ENCODE measurements at places on chromosomes 7 and 10.
A peak's percentile ranks its signal among the peaks of the same experiment; 100 is the strongest.

DNA sequence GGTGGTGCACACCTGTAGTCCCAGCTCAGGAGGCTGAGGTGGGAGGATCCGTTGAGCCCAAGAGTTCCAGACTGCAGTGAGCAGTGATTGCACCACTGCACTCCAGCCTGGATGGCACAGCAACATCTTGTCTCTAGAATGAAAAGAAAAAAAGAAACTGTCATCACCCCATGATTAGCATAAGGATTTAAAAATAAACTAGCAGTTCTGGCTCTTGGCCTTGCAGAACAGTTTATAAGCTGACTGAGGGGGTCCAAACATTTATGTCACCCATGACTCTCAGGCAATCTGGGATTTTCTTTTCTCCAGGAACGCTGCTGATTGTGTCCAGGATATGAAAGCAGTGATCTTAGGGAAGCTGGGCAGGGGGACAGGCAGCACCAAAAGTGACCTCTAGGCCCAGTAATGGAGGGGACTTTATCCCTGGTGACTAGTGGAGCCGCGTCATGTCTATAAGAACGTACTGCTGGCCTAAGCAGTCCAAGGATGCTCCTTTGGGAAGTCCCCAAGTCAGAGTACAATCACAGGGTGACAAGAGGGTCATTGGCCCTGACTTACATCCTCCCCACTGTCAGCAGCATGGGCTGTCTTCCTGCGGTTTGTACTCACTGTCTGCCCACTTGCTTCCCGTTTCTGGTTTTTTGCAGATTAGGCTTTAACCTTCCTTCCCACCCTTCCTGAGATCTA lies 177.4 kb downstream of the ARHGAP12 start:
- no peak for DNase-seq

DNA sequence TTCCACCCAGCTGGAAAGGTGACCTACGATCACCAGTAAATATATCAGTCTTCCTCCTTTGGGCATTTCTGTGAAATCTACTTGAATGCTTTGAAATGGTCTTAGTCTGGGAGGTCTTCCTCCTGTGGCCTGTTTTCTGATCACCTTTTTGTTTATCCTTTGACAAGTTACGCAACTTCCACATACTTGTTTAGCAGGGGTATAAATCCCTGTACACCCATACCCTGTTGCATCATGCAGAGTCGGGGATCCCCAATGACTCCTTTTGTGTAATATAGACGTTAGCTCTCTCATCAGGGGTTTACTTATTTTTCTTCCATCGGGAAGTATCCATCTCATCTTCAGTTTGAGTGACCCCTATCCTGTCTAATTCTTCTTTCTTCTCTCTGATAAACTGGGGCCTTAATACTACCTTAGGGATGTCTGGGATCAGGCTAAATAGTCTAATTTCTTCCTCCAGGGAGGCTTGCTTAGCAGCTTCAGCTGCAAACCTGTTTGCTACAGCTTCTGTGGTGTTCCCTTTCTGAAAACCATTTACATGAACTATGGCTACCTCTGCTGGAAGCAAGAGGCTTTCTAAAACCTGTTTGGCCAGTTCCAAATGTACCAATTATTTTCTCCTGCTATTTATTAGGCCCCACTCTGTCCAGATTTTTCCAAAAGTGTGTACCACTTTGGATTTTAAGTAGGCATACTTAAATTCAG lies 25.8 kb downstream of the MAPK8 start:
- no peak for DNase-seq

GRCh38 chr7:39908141-39908540 lies 41.9 kb upstream of the CDK13 start:
- no peak for DNase-seq

- DNase-seq: no peak
Measured at GRCh38 chr10:608331-609261, 80.9 kb downstream of the DIP2C start.

DNA sequence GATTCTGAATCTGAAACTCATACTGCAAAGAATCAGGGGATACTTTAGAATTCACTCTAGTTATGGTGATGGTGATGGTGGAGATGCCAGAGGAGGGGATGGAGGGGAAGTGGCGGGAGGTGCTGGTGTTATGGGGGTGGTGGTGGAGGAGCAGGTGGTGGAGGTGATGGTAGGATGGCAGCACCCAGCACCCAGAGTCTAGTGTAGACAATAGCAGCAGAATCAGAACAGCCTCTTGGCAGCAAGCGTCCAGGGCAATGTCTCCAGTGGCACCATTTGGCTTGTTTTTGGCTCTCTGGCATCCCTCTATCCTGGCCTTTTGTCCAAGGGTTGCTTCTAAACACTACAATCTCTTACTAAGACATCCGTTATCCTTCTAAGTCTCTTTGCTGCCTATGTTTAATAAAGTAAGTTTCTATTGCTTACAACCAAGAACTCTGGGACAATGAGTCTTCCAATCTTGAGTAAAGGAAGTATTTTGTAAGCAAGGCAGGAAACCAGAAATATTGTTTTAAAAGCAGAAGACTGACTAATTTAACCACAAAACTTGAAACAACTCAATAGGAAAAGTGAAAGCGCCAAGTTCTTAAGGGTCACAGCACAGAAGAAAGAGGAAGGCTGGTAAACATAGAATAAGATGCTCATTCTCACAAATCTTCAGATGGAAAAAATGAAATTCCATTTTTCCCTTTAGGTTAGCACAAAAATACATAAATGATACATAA lies 42.4 kb upstream of the GDF10 start:
- DNase-seq: no peak

- DNase-seq: no peak
Measured at GRCh38 chr10:58757352-58758065, 244.8 kb downstream of the BICC1 start.

DNA sequence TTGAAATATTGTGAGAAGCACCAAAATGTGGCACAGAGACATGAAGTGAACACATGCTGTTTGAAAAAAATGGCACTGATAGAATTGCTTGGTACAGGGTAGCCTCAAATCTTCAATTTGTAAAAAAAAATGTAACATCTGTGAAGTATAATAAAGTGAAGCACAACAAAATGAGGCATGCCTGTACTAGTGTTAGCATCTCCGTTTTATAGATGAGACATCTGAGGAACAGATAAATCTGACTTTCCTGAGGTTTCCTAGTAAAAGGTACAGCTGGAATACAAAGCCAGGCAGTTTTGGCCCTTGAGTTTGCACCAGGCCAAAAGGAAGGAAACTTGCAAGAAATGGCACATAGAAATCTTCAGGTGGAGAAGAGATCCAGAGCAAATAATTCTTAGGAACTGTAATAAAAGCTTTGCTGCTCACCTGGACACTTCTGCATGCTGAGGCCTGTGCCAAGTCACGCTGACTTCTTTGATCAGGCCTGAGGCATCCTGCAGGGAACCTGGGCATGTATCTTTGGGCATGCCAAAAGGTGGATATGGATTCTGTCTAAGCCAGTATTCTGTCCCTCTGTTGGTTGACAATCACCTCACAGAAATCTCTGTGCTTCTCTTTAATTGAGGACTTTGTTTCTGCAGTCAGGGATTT lies 251.5 kb upstream of the PLPP4 start:
- no peak for DNase-seq

- no peak for DNase-seq
Measured at GRCh38 chr10:17453035-17453372, 1.4 kb downstream of the ST8SIA6 start.

- no peak for DNase-seq
Measured at GRCh38 chr7:99713995-99714570, 20.9 kb downstream of the CYP3A7 start.

DNA sequence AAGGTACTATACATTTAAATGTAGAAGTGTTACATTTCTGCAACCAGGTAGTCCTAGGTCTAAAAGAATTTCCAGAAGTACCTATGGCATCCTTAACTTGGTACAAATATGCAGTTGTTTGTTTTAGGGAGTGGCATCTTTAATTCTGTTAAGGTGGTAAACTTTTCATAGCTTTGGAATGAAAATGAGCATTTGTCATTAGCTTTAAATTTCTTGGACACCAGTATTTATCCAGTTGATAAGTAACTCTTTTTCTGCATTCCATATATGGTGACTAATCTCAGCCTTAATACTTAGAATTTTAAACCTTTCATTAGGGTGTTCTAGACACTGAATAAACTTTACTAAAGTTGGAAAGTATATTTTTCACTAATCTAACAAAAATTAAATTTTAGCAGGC lies 10.8 kb downstream of the SLF2 start:
- DNase-seq: no peak

DNA sequence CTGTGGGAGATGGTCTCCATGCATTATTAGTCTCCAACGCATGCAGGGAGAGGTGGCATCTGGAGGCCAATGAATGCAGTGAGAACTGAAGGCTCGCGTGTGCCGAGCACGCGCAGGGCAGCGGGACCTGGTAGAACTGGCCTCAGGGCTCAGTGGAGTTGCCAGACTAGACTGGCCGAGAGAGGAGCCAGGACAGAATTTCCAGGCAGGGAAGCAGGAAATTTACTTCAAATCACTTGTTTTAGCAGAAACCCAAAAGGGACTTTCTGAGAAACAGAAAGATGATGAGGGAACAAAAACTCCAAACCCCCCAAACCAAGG lies 311.0 kb upstream of the IMMP2L start:
- no peak for DNase-seq

- no peak for DNase-seq
Measured at GRCh38 chr7:141872931-141873330, 31.6 kb upstream of the PRSS37 start.

- no peak for DNase-seq
Measured at GRCh38 chr7:74018246-74018895, 9.6 kb upstream of the ELN start.

DNA sequence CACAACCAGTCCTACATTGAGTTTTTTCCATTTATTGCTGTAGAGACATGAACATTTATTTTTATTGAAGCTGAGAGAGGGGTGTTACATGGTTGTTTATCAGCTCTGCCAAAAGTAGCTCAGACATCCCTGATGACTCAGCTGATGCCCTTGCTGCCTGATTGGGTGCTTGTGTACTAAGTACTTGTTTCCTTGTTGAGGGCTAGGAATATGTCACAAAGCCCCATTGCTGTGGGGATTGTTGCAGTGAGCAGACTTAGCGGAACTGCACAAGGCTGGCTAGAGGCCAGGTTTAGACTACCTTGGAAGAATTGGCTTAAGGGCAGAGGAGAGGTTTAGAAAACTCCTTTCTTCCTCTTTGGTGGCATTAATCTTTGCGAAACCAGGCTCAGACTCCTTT lies 110.6 kb downstream of the AUTS2 start:
- no peak for DNase-seq

DNA sequence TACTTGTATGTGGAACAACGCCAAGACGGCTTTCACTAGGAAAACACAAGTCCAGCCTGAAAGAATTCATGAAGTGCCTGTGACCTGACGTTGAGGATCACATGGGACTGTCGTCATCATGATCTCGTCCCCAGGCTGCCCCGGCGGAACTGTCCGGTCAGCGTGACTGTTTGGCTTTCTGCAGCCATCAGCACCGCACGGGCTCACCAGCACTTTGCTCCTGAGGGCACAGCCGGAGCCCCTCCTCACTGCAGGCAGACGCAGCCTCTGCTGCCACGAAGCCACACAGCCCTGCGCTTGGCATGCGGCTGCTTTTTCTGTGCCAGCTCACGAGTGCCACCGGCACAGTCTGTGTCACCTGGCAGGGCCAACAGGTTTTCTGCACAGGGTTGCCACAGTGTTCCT lies 9.4 kb upstream of the GET4 start:
- no peak for DNase-seq

DNA sequence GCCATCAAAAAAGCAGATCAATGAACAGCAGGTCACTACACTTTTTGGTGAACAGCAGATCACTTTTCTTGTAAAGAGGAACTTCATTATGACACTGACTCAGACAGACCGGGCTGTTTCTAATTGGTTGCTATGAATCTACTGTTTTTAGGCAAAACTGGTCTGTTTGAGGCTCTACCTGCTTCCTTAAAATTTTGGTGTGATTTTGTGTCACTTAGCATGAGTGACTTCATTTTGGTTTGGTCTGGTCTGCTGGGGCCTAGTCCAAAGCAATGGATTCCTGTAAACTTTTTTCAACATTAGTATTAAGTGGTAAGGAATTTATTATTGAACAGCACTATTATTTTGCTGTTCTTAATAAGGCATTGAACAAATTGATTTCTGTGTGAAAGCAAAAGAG lies 41.8 kb upstream of the C10orf71 start:
- DNase-seq: no peak

- DNase-seq: no peak
Measured at GRCh38 chr7:66634816-66635215, 6.1 kb downstream of the KCTD7 start.

DNA sequence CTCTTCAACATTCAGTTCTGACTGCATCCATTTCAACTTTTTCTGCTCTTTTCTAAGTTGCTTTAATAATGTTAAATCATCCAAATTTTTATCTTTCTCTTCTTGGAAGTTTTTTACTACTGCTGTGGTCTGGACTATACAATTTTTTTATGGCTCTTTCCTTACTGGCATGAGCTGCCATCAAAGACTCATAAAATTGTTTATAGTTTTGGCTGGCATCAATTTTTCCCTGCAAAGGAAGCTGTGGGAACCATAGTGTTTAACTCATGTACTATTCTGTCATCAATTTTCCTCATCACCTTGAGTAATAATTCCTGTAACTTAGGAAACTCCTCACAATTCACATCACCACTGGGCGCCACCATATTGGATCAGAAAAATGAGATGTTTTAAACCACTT lies 77.6 kb upstream of the A1CF start:
- no peak for DNase-seq

- DNase-seq: peak; percentile 31
Measured at GRCh38 chr10:7408291-7409044, 2.4 kb downstream of the SFMBT2 start.

DNA sequence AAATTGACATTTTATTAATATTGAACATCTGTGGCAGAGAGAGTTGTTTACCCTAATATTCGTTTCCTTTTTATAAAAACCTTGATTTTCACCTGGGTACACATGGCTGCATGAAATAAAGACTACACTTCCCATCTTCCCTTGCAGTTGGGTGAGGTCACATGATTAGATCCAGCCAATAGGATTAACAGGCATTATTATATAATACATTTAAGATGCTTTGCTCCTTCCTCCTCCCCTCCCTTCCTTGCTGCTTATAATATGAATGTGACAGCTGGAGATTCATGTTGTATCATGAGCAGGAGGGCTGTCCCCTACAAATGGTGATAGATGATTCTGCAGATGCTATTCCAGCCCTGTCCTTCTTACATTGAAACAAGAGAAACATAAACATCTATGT lies 146.6 kb downstream of the SH2D4B start:
- peak; percentile 57 for DNase-seq
